ENCODE measurements at places on chromosomes 7 and 10.
A peak's percentile ranks its signal among the peaks of the same experiment; 100 is the strongest.

DNA sequence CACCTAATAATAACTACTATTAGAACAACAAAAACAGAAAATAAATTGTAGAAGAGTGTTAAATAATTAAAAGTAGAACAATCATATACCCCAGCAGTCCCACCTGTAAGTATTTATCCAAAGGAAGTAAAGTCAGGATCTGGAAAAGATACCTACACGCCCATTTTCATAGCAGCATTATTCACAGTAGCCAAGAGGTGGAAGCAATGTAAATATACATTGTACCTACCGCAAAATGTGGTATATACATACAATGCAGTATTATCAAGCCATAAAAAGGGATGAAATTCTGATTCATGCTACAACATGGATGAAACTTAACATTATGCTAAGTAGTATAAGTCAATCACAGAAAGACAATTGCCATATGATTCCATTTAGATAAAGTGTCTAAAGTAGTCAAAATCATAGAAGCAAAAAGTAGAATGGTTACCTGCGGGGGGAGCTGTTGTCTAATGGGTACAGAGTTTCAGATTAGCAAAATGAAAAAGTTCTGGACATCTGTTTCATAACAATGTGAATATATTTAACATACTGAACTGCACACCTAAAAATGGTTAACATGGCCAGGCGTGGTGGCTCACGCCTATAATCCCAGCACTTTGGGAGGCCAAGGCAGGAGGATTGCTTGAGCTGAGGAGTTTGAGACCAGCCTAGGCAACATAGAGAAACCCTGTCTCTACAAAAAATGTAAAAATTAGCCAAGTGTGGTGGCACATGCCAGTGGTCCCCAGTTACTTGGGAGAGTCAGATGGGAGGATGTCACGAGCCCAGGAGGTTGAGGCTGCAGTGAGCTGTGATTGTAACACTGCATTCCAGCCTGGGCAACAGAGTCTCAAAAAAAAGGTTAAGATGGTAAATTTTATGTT lies 6.0 kb upstream of the TMED4 start:
- peaks cover 6% of the 10 kb centered on the region for H3K27me3 ChIP-seq
- no peaks in the 10 kb centered on the region for H3K36me3 ChIP-seq
- H3K4me3 ChIP-seq = no peak overlapping the region

DNA sequence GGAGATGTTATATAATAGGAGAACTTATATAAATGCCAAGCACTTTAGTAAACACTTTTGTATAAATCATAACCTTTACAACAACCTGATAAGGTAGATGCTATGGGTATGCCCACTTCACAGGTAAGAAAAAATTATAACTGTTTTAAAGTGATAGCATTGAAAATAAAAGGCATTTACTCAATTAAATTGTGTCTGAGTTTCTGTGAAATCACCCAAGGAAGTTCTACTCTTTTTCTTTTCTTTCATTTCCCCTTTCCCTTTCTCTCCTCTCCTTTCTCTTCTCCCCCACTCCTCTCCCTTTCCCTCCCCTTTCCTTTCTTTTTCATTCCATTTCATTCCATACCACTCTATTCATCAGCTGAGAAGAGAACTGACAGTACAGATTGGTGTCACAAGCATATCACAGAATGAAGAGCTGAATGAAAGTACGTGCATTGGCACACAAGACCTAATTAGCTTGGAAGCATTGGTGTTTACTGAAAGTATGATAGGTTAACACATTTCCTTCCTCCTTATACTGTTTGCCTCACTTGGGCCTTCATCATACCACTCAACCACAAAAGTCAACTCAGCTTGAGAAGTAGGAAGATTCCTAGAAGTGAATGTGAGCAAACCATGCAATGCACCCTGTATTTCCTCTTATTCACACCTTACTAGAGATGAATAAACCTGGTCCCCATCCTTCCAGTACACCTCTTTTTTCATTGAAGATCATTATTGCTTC lies 117.9 kb upstream of the AGR3 start:
- no peak overlapping the region for H3K27ac ChIP-seq
- H3K27me3 ChIP-seq = no peaks in the 10 kb centered on the region
- H3K36me3 ChIP-seq = no peaks in the 10 kb centered on the region
- no peak for DNase-seq
- no peak overlapping the region for H3K4me3 ChIP-seq

GRCh38 chr10:18000601-18001000 lies 48.9 kb downstream of the SLC39A12 start:
- peaks cover 4% of the 10 kb centered on the region for H3K4me1 ChIP-seq
- H3K4me3 ChIP-seq = no peak overlapping the region
- H3K27me3 ChIP-seq = no peaks in the 10 kb centered on the region

DNA sequence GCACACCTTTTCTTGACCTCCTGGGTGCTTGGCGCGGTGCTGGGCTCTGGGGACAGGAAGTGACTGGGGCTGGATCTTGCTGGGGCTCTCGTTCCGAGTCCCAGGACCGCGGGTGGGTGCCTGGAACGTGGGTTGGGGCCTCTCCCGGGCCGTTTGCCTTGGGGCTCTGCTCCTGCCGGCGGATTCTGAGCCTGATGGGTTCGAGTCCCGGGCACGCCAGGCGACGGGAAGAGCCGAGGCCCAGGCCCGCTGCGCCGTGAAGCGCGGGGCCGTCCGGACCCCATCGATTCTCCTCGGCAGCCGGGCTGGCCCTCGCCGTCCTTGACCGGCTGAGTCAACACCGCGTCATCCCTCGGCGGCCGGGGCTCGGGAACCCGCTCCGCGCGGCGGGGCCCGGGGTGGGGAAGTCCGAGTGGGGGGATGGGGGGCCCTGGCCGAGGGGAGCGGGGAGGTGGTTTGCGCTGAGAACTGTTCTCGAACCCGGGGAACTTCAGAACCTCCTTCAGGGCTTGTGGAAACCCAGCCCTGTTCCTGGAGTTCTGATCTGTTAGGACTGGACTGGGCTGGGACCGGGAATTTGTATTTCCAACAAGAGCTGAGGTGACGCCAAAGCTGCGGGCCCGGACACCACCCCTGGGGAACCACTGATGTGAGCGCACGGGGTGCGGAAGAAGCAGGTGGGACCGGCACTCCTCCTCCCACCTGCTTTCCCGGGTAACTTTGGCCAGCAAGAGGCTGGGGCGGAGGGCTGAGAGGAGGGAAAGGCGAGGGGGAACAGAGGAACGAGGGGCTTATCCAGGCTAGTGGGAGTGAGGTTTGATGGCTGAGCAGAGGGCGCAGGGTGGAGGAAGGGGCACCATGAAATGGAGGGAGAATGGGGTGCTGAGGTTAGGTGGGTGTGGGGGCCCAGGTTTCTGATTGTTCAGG lies 6.2 kb downstream of the HHEX start:
- DNase-seq = no peak
- H3K36me3 ChIP-seq = peaks cover 21% of the 10 kb centered on the region
- H3K27me3 ChIP-seq = no peaks in the 10 kb centered on the region
- H3K4me3 ChIP-seq = no peak overlapping the region
- H3K4me1 ChIP-seq = peaks cover 40% of the 10 kb centered on the region

GRCh38 chr7:27586825-27587224 lies 75.9 kb downstream of the HIBADH start:
- H3K36me3 ChIP-seq = peaks cover 15% of the 10 kb centered on the region
- H3K27ac ChIP-seq = no peak overlapping the region
- no peak overlapping the region for H3K4me3 ChIP-seq
- H3K4me1 ChIP-seq = peaks cover 13% of the 10 kb centered on the region
- peak; percentile 5 for DNase-seq

DNA sequence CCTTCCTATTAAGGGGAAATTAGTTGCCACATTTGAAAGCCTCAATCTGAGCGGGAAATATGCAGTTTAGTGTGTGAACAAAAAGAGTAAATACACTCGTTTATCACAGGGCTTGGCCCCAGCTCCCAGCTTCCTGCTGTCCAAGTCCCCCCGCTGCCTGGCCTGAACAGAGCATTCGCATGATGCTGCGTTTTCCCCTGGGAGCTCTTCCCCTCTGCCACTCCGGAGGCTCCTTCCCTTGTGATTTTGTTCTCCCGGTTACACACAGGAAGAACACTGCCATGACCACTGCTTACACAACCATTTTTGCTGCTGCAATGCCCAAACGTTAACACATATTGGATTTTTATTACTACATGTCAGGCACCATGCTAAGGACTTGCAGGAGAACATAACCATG lies 120.7 kb upstream of the ADARB2 start:
- H3K27me3 ChIP-seq = peaks cover 8% of the 10 kb centered on the region
- H3K4me1 ChIP-seq = no peaks in the 10 kb centered on the region
- DNase-seq = no peak
- H3K4me3 ChIP-seq = no peak overlapping the region
- H3K36me3 ChIP-seq = no peaks in the 10 kb centered on the region

- no peak for DNase-seq
- no peaks in the 10 kb centered on the region for H3K4me1 ChIP-seq
- no peak overlapping the region for H3K4me3 ChIP-seq
- H3K27me3 ChIP-seq = no peaks in the 10 kb centered on the region
- no peaks in the 10 kb centered on the region for H3K36me3 ChIP-seq
- H3K27ac ChIP-seq = no peak overlapping the region
These were observed 295.6 kb downstream of the PTPRN2 start for GRCh38 chr7:158291998-158292397.

GRCh38 chr10:78879621-78880020 lies 189.1 kb upstream of the ZMIZ1 start:
- no peaks in the 10 kb centered on the region for H3K36me3 ChIP-seq
- no peak overlapping the region for H3K4me3 ChIP-seq
- H3K27me3 ChIP-seq = peaks cover 24% of the 10 kb centered on the region

- no peak overlapping the region for H3K27ac ChIP-seq
- H3K4me3 ChIP-seq = no peak overlapping the region
- H3K36me3 ChIP-seq = no peaks in the 10 kb centered on the region
- H3K27me3 ChIP-seq = peaks cover 6% of the 10 kb centered on the region
- peaks cover 8% of the 10 kb centered on the region for H3K4me1 ChIP-seq
These were observed 1.3 kb downstream of the TRPV6 start for GRCh38 chr7:142884286-142884640.

GRCh38 chr7:633381-634018 lies 93.0 kb upstream of the DNAAF5 start:
- no peak overlapping the region for H3K27ac ChIP-seq
- DNase-seq = no peak
- no peaks in the 10 kb centered on the region for H3K27me3 ChIP-seq
- peaks cover 8% of the 10 kb centered on the region for H3K36me3 ChIP-seq

DNA sequence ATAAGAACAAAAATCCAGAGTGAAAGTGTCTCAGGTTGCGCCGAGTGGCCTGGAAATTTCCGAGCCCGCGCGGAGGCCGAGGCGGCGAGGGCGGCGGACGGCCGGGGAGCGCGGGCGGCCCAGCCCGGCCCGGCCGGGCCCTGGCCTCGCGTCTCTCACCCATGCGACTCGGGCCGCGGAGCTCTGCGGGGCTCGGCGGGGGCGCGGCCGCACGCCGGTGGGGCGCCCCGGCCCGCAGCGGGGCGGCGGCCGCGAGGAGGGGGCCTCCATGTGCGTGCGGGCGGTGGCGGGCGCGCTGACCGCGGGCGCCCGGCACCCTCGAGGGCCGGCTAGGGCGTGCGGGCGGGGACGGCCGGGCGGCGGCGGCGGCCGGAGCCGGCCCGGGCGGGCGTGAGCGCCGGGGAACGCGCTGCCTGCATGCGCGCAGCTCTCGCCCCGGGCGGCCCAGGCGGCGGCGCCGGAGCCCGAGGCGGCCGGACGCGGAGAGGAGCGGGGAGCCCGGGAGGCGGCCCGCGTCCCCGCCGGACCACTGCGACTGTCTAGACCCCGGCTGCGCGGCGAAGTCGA lies 302 bp upstream of the EN2 start:
- H3K27ac ChIP-seq = peak overlapping the region; percentile 94
- peak overlapping the region; percentile 80 for H3K4me3 ChIP-seq
- H3K4me1 ChIP-seq = peaks cover 30% of the 10 kb centered on the region
- peaks cover 84% of the 10 kb centered on the region for H3K27me3 ChIP-seq
- H3K36me3 ChIP-seq = peaks cover 7% of the 10 kb centered on the region
- no peak for DNase-seq

- DNase-seq = no peak
- H3K27ac ChIP-seq = no peak overlapping the region
- no peak overlapping the region for H3K4me3 ChIP-seq
- no peaks in the 10 kb centered on the region for H3K27me3 ChIP-seq
These were observed 34.7 kb downstream of the PTPN12 start for GRCh38 chr7:77571801-77572200.

DNA sequence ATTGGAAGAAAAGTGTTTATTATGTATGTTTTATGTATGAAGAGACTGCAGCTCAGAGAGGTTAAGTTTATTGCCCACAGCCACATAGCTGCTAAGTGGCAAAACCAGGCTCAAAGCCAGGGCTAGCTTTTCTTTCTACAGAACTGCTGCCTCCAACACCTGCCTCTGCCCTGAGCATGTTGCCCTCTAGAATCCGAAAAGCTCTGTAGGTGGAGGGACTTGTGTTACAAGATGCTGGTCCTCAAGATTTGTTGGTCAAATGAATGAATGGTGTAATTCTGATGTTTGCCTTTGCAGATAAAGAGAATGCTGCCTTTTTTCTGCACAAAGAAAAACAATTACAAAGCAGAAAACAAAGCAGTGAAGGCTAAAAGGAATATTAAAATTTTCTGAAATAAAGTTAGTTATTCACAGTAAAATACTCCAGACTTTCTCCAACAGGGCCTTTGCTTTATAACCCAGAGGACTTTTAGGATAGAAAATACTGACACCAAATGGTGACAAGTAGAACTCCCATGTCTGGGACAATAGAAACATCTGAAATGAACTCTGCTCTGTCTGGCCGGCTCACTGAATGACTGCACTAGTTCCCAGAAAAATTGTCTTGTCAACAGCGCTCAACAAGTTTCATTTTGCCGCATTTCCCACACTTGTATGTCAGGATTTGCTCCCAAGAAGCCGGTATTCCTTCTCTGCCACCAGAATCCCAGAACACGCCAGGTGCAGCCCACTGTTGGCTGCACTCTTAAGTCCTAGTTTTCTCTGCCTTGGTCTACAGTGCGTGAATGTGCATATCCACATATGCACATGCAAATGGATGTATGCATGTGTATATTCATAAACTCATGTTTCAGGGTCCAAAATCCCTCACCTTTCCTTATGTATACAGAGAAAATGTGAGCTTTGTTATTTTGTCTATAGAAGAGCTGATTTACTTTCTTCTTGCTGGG lies 11.0 kb upstream of the DNTT start:
- no peaks in the 10 kb centered on the region for H3K36me3 ChIP-seq
- H3K4me3 ChIP-seq = no peak overlapping the region
- peaks cover 60% of the 10 kb centered on the region for H3K4me1 ChIP-seq
- no peaks in the 10 kb centered on the region for H3K27me3 ChIP-seq
- peak overlapping the region; percentile 20 for H3K27ac ChIP-seq

DNA sequence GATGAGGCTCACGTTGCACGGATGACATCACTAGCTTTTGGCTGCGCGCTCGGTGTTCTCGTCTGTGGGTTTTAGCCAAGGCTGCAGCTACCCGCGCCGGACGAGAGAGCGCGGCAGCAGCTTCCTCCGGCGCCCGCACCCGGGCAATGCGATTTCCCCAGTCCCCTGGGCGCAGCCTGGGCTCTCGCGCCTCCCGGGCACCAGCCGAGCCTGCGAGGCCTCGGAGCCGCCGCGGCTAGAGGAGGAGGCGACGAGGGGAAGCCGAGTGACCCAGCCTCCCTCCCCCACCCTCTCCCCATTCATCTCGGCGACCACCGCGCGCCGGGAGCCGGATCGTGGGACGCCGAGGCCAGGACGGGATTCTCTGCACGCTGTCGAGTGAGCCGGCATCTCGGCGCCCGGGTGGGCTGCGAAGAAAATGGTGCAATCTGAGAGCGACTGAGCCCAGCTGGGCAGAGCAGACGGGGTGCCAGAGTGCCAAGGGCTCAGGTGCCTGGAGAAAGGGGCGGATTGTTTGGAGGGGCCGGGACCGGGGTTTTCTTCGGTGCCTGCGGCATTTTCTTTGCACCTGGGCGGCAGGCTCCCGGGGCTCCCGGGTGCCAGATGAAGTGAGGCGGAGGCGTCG lies 1.2 kb upstream of the TMEM178B start:
- DNase-seq = peak; percentile 4
- H3K27ac ChIP-seq = peak overlapping the region; percentile 57
- peak overlapping the region; percentile 82 for H3K4me3 ChIP-seq
- no peaks in the 10 kb centered on the region for H3K36me3 ChIP-seq
- H3K27me3 ChIP-seq = peaks cover 69% of the 10 kb centered on the region
- peaks cover 15% of the 10 kb centered on the region for H3K4me1 ChIP-seq

Data from stimulated activated naive B cell treated with anti-CD40 and anti-IgM and Interleukin-4, amounts not matched to agents 10 μg/mL and 1 μg/mL and 100 μg/mL, for 72 hours (primary cell).